ENCODE measurements at places on chromosomes 3 and 15. TPM values are rescaled to one million over a fixed set of nuclear protein-coding genes. Genes with fewer than 3 reads are reported as not detected.

- DNase-seq, result peak; percentile 80
Measured at GRCh38 chr3:65888980-65889706, 149.6 kb downstream of the MAGI1 start.

GRCh38 chr3:59440285-59441028 is 390.6 kb upstream of the CFAP20DC start:
- DNase-seq, result no peak

RPL22L1 gene
- total RNA-seq, result 323 TPM

DNA sequence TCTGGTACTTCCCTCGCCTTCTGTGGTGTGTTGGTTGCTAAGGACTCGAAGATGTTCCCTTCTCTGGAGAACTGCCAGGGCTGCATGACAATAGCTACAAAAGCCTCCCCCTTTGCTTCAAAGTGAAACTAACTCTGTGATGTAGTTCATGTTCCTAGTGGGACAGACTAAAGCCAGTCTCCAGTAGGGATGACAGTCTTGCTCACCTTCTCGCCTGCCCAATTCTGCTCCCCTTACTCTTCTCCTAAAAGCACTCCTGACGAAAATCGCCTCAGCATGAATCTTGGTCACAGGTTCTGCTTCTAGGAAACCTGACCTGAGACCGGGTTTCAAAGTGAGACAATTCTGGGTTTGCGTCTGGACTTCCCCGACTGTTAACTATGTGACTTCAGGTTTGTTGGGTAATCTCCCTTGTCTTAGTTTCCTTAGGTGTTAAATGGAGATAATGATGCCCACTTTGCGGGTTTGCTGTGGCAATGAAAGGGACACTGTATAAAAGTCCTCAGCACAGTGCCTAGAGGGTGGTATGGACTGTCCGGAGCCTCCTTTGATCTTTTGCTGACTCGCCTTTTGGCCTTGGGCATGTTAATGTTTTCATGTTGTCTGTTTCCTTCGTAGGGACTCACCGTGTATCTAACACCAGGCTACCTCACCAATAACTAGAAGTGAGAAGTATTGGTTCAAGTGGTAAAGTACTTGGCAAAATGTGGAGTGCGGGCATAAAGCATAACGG is 24.9 kb upstream of the THRB start:
- no peak for DNase-seq

DNA sequence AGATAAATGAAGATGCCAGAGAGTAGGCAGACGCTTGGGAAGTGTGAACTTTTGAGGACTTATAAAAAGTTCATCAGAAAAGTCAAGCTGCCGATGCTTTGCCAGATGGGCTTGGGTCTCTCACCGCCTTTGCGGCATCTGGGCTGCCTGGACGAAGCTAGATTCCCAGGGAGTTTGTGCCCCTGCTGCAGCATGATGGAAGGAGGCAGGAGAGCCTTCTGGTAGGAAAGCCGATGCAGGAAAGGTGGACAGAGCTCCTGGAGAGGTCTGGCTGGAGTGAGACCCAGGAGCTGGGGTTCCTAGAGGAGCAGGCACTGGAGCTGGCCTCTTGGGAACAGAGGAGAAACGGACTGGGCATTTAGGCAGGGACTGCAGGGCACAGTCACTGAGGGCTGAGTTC is 51.9 kb upstream of the ATP2B2 start:
- no peak for DNase-seq

LSMEM2 gene
- not detected for total RNA-seq

DNA sequence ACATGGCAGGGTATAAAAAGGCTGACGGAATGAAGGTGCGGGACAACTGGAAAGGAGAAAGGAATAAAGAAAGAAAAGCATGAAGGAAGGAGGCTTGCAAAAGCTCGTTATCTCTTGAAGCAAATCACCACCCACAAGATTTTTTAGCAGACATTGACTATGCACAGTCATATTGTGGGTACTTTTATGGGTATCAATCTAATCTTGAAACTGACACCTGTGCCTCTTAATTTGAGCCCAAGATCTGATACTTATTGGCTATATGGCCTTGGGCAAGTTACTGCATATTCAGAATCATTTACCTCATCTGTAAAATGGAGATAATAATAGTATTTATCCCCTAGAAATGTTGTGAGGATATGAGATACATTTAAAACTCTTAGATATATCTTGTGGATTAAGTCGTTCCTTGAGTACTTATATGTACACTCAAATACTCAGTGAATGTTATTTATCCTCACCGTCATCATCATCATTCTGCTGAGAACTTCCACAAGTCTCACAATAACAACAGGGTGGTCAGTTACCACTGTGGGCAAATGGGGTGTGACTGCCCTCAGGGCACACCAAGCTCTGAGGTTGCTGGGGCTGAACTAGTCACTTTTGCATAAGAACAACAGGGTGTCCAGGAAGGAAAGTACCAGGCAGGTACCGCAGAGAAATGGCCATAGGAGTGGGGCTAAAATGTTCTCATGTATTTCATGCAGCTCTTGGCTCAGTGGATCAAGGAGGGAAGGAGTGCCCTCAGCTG is 266.1 kb downstream of the SLC9A9 start:
- DNase-seq, result no peak

DNA sequence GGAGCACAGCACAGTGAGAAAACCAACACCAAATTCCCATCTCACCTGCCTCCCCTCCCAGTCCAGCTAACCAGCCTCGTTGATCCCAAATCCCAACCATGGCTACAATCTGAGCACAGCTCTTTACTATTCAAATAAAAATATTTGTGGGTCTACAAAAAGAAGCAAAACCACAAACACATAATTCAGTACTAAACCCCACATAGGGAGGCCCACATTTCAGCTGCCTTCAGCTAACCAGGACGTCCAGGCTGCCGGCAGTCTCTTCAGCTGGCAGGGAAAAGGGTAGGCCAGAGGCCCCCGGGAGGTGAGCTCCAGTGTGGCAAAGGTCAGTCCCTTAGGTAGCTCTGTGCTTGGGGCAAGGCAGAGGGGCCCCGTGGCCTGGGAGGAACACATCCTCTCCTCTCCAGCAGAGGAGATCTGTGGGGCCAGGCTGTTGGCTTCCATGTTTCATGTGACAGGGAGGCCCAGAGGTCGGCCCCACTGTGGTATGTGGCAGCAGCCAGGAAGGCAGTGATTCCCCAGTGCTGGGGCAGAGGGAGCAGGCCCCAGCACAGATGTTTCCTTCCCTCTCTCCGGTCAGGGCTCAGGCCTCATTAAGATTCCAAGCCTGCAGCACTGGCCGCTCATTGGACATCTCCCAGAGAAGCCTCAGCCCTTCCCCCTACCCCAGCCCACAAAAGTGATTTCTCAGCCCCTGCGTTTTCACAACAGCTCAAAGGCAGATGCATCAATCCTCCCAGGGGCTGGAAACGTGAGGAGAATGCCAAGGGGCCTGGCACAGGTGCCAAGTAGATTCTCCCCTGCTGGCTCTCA is 381.4 kb downstream of the NTRK3 start:
- DNase-seq, result no peak

GRCh38 chr3:146246526-146246925 is 4.4 kb downstream of the PLSCR4 start:
- no peak for DNase-seq

DNA sequence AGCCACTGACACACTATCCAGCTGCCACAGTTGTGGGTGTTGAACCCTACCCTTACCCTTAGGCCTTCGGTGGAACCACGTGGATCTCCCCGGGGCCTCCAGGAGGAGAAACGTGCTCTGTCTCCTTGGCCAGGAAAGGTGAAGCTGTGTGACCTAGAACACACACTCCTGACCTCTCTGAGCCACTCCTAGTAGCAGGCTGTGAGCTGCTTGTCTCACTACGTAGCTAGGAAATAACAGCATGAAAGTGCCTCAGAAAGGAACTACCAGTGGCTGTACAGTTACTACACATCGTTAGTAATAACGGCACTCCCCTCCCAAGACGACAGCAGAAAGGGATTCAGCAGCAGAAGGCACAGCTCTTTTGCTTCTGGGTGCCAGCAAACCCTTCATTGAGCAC is 36.2 kb upstream of the SLC6A6 start:
- DNase-seq, result no peak

- no peak for DNase-seq
Measured at GRCh38 chr3:71492974-71493771, 90.4 kb downstream of the FOXP1 start.

GRK7 gene
- total RNA-seq, result not detected

REC114 gene
- total RNA-seq, result not detected

DNA sequence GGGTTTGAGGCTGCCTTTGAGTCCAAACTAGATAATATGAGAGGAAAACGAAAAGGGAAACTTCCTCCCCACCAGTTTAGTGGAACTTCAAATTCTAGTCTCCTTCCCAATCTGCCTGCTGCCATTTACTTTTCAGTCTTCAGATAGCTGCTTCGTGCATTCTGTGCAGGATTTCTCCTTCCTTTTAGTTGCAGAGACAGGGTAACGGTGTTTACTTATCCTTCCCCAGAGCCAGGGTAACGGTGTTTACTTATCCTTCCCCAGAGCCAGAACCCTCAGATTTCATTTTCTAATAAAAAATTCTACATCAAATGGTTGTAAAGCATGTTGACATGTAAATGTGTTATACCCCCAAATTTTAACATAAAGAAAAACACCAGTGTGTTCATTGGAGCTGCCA is 282.6 kb downstream of the VPS13C start:
- DNase-seq, result no peak

MKRN2 gene
- total RNA-seq, result 55.6 TPM

- DNase-seq, result no peak
Measured at GRCh38 chr15:40999190-40999589, 45.9 kb downstream of the CHAC1 start.

DNA sequence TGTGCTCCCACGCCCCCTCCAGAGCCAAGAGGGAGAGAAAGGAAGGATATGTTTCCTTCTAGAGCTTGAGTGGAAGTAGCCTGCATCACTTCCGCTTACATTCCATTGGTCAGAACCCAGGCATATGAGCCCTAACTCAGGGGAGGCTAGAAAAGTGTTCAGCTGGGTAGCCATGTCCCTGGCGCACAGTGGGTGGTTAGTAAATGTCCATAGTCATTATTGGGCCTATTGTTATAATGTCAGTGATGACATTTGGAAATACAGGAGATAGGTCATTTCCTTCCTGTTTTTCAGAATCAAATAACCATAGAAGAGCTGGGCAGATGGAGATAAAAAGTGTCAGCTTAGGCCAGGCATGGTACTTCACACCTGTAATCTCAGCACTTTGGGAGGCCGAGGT is 27.3 kb downstream of the CD276 start:
- DNase-seq, result no peak

TCTA gene
- total RNA-seq, result 17.4 TPM

GRCh38 chr3:191470545-191470944 is 9.6 kb downstream of the PYDC2 start:
- DNase-seq, result no peak

DNA sequence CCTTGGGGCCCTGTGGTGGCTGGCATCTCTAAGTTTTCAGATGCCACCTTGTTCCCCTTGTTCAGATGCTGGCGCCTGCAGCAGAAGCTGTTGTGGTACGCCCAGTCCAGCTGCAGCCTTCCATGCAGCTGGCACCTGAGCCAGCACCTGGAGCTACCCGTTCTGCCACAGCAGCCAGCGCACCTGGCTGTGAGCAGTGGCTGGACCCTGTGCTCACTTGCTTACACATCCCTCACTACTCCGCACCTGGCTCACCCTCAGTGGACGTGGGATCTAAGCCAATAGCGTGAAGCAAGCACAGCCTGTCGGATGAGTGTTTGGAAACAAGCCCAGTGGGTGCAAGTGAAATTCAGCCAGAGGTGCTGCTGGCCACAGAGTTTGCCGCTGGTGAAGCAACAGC is 607.5 kb upstream of the BCHE start:
- DNase-seq, result no peak

- no peak for DNase-seq
Measured at GRCh38 chr3:177440456-177441104, 243.3 kb upstream of the TBL1XR1 start.

DNA sequence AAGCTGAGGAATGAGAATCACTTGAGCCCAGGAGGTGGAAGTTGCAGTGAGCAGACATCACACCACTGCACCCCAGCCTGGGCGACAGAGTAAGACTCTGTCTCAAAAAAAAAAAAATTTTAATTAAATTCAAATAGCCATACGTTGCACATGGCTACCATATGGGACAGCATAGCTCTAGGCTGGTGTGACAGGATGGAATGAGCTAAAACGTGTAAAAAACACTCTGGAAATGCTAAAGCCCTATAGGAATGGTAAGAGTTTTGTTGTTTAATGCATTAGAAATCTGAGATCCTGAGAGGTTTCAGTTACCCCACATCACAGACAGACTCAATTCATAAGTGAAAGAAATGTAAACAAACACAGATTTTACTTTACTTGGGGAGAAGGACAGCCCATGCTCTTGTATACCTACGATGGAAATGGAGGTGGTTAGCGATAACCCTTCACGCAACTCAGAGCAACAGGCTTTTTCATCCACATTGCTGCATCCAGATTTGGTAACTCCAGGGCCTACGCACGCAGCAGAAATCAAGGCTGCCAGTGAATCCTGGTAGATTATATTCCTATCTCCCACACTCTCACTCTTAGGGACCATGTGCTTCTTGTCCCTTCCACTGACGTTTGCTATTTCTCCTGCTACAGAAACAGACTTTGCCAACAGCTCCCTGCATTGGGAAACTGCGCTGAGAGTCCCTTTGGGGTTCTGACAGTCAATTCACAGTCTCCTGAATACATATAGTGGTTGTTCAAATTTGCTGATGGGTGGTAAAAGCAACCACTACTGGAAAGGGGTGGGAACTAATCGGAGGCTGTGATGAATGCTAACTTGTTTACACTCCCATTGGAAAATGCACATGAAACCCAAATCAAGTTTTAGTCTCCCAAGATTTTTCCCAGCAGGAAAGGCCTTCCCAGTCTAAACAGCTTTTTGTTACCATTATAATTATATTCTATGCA is 3.1 kb downstream of the SH3BP5 start:
- DNase-seq, result no peak

DNA sequence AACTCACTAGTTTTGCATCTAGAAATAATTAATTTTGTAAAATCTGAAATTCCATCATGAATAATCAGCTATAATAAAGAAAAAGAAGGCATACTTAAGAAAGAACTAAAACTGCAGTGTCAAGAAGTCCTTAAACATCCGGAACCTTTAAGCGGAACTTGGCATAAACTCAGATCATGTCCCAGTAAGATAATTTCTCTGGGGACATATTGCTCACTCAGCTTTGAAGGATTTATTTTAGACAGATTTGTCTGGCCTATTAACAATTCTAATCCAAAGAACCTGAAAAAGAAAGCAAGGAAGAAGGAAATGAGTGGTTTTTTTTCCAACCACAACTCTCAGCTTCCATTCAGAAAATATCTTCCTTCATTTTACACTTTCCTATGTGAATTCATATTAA is 850.3 kb downstream of the ROBO1 start:
- no peak for DNase-seq

GRCh38 chr15:52326756-52327155 is 31.2 kb upstream of the MYO5C start:
- DNase-seq, result no peak

DNA sequence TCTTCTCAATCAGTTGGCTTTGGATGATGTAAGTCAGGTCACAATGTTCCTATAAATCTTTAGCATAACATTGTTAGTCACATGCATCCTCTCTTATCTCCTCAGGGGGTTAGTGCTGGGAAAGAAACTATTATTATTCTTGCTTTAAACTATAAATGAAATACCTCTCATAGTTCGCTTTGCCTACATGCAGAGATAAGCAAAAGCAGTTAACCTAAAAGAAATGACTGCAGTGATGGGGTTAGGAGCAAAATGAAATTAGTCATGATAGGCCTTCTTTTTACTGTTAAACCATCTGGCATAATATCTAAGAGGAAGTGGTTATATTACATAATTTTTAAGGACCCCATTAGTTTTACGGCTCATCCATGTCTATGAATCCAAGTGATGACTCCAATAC is 91.7 kb upstream of the IGSF10 start:
- DNase-seq, result no peak

Data from kidney epithelial cell (primary cell).